Right lobe of liver (tissue), 6 donors: ENCODE measurements at places on chromosomes 11 and 22. TPM values are rescaled to one million over a fixed set of nuclear protein-coding genes. Genes with fewer than 3 reads are reported as not detected.

DNA sequence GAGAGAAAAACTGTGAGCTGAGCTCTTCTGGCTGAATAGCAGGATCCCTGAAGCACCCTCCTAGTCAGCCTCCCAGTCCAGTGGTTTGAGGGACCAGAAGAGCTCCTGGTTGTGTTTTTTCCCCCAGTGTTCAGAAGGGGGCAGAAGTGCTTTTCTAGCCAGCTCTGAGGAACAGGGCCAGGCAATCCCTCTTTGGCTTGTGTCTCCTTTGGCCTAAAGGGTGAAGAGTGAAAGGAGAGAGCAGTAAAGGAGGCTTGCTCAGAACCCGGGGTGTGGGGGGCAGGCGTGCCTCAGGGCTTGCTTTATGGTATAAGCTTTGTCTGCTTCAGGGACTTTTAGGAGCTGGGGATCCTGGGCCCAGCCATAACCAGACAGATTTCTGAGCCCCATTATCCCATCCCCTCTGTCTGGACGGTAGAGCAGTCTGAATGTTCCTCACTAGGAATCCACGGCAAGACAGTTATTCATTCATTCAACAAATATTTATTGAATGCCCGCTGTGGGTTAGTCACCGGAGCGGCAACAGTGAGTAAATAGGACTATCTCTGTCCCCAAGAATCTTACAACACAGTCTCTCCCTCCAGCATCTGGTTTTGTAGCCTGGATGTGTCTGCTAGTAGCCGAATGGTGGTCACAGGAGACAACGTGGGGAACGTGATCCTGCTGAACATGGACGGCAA is 14.5 kb downstream of the ACP2 start:
- H3K27me3 ChIP-seq, result no peaks in the 10 kb centered on the region
- no peak for DNase-seq
- peaks cover 12% of the 10 kb centered on the region for H3K4me1 ChIP-seq
- H3K27ac ChIP-seq, result peak overlapping the region; percentile 37
- H3K4me3 ChIP-seq, result peak overlapping the region; percentile 39

- DNase-seq, result no peak
- H3K4me1 ChIP-seq, result no peaks in the 10 kb centered on the region
- H3K36me3 ChIP-seq, result no peaks in the 10 kb centered on the region
- no peaks in the 10 kb centered on the region for H3K27me3 ChIP-seq
- no peak overlapping the region for H3K27ac ChIP-seq
- no peak overlapping the region for H3K4me3 ChIP-seq
Observed at GRCh38 chr11:104618954-104619353, 279.3 kb downstream of the CASP12 start.

DNA sequence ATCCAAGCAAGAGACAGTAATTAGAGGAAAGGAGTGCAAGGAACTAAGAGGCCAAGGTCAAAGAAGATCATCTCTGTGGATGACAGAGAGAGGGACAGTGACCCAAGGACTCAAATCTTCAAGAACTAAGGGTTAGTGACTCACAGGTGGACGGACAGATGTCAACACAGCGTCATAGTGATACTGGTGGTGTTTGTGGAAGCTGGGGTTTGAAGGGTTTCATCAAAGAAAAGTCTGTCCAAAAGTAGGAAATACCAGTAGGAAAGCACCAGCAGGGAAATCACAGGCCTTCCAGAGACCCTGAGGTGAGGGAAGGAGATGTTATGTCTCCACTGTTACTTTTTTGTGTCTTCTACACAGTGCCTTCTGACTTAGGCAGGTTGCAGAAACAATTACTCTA is 32.2 kb downstream of the IL10RA start:
- H3K4me1 ChIP-seq, result no peaks in the 10 kb centered on the region
- no peak overlapping the region for H3K4me3 ChIP-seq
- no peak for DNase-seq
- no peaks in the 10 kb centered on the region for H3K27me3 ChIP-seq
- no peak overlapping the region for H3K27ac ChIP-seq
- H3K36me3 ChIP-seq, result no peaks in the 10 kb centered on the region

DNA sequence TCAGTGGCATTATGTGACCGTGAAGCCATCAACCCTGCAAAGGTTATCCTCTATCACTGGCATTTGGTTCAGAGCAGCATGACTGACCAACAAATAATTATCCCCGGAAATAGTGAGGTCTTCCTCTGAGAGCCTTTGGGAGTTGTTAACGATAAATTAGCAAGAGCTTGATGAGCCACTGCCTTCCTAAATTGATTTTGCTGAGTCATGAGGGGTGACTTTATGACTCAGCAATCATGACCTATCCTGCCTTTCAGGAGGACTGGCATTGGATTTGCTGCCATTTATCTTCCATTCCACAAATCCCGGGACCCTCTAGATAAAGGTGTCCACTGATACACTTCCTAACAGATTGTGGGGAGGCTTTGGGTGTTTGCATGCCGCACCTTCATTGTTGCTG is 80.8 kb upstream of the MTNR1B start:
- no peak overlapping the region for H3K4me3 ChIP-seq
- no peak overlapping the region for H3K27ac ChIP-seq

GRCh38 chr11:44611088-44611487 is 45.6 kb downstream of the CD82 start:
- H3K27me3 ChIP-seq, result no peaks in the 10 kb centered on the region
- no peak overlapping the region for H3K4me3 ChIP-seq
- no peak overlapping the region for H3K27ac ChIP-seq

CD3E gene
- 0.99 TPM for total RNA-seq

OR4D5 gene
- total RNA-seq, result not detected

RAB36 gene
- total RNA-seq, result 0.12 TPM
